SW 1271 (cell line): ENCODE measurements at places on chromosomes 16 and 17.

DNA sequence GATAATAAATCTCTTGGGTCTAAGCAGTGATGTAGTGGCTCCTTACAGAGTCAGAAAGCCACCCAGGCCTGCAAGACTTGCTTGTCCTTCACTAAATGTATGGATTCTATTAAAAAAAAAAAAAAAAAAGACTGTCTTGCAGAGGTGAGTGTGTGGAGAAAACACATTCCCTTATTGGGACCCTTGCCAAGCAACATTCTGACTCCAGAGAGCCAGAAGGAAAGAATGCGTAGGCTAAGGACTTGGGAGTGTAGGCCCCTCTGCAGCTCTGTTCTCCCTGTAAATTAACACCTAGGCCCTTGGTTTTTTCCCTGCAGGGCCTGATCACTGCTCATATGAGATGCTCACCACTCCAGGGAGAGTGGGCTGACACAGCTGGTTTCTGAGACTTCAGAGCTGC lies 17.8 kb downstream of the SCPEP1 start:
- no peak for DNase-seq

GRCh38 chr16:23902034-23902747 lies 66.4 kb downstream of the PRKCB start:
- no peak for DNase-seq

DNA sequence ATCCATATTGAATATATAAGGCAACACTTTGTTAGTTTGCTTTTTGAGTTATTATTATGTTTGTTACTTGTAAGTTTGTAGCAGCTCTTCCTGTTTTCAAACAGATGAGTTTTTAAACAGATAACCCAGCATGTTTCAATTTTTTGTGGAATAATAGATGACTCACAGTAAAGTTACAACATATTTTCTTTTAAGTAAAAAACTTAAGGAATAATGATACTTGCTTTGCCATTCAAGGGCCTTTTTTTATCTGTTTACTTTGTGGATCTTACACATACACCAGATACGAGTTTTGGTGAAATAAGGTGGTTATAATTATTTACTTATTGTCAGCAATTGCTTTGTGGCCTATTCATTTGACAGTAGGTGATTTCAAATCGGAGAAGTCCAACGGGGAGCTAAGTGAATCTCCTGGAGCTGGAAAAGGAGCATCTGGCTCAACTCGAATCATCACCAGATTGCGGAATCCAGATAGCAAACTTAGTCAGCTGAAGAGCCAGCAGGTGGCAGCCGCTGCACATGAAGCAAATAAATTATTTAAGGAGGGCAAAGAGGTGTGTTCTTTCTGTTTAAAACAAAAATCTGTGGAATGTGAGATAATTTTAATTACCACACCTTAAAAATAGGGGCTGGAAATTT lies 66.3 kb downstream of the BPTF start:
- DNase-seq, result no peak

DNA sequence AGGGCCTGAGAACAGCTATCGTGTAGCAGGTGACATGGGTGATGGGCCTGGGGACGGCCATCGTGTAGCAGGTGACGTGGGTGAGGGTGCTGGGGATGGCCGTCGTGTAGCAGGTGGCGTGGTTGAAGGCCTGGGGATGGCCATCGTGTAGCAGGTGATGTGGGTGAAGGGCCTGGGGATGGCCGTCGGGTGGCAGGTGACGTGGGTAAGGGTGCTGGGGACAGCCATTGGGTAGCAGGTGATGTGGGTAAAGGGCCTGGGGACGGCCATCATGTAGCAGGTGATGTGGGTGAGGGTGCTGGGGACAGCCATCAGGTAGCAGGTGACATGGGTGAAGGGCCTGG lies 15.5 kb downstream of the TPSD1 start:
- no peak for DNase-seq

- no peak for DNase-seq
Measured at GRCh38 chr17:48588528-48588927, 1.5 kb downstream of the HOXB3 start.

GRCh38 chr16:81632392-81633146 lies 146.5 kb upstream of the PLCG2 start:
- DNase-seq, result no peak

- no peak for DNase-seq
Measured at GRCh38 chr17:82127315-82127595, 29.2 kb upstream of the FASN start.

DNA sequence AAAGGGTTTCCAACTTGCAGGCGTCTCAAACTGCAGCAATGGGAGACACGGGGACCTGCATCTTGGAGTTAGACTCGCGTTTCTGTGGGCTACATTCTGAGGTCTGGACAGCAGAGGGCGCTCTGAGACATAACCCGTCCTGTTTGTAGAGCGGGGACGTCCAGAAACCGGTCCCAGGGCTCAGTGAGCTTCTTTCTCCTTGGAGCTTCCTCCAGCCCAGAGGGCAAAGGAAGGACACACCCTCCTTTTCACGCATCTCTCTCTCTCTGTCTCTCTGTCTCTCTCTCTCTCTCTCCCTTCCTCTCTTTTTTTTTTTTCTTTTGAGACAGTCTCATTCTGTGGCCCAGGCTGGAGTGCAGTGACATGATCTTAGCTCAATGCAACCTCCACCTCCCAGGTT lies 19.8 kb downstream of the COX4I1 start:
- peak; percentile 59 for DNase-seq

DNA sequence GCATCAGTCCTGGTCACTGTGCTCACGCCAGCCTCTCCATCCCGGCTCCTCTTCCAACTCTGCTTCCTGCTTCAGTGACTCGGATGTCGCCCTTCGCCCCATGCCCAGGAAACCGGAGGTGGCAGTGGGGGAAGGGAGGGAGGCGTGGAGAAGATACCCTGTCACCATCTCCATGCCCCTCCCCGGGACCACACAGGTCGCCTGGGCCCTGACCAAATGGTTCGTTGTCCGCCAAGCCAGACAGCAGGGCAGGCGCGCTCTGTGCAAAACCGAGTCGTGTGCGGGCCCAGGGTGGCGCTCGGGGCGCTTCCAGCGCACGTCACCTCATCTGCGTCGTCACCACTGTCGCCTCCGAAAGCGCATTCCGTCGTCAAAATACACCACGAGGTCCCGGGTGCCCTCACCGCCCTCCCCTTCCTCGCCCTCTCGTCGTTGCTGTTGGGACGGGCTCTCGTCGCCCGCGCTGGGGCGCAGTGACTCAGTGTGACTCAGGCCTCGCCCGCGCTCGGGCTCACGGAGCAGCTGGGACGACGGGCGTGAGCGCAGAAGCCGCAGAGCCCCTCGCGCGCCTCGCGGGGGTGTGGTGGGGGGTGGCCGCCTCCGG lies 39.2 kb downstream of the ZNF778 start:
- DNase-seq, result peak; percentile 59

- DNase-seq, result no peak
Measured at GRCh38 chr17:71790791-71791190, 330.0 kb upstream of the SOX9 start.

DNA sequence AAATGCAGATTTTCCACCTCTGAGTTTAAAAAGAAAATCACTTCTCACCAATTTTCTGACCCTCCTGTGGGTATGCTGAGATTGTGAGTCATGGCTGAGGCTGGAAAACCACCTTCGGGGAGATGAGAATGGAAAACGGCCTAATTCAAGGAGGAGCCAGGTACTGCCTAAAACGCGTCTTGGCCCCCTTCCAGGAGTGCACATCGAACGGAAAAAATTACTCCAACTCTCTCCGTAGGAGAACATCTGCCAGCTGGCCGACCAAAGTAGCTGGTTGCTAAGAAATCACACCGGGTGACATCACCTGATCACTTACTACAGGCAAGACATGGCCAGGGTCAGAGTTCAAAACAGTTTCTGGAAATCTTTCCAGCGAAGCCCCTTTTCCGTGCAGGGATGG lies 107.6 kb downstream of the ZNF423 start:
- no peak for DNase-seq

DNA sequence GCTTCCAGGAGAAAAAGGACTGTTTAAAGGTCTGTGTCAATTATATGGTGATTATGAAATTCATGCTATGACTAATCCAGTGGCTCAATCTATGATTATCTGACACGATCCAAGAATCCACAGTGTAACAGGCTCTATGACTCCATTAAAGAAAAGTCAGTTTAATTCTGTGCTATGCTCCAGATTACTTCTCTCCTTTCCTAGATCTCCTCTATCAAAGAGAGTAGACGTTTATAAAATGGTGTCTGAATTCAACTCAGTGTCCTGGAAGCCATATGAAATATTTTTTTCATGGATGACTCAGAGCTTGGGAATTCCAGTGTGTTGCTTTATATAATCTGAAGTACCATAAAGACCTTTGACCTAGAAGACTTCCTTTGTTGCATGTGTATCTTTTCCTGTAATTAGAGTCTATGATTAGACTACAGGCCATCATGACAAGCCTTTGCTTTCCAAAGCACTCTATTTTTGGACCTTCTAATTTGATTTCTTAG lies 27.0 kb upstream of the NF1 start:
- DNase-seq, result peak; percentile 40

DNA sequence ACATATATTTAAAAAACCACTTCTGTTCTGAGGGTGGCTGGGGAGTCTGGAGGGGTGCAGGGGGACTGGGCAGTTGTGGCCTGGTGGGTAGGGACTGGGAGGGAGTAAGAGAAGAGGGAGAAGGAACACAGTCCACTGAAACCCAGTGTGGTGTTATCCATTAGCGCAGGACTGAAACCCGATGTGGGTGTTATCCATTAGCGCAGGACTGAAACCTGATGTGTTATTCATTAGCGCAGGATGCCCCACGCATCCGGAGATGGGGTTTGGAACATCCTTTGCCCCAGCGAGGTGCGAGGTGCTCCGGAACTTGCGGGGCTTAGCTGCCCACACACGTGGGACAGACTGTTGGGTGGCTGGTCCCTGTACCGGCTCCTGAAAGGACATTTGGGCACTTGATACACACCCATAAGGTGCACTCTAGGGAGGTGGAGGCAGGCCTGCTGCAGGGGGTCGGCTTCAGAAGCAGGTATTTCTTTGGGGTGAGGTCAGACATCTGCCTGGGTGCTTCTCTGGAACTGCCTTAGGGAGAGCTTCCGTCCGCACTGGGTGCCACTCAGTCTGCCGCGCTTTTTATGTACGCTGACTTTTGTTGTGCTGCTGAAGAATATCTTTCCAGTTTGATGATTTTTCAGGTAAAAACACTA lies 20.3 kb upstream of the FASN start:
- DNase-seq, result no peak

DNA sequence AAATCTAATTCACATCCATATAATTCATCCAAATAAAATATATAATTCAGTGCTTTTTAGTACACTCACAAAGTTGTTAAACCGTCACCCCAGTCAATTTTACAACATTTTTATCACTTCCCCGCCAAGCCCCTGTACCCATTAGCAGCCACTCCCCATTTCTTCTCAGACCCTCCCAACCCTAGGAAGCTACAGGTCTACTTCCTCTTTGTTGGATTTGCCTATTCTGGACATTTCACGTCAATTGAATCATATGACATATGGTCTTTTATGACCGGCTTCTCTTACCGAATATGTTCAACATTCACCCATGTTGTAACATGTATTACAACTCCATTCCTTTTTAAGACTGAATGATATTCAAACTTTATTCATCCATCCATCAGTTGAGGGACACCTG lies 19.9 kb upstream of the MLKL start:
- no peak for DNase-seq

DNA sequence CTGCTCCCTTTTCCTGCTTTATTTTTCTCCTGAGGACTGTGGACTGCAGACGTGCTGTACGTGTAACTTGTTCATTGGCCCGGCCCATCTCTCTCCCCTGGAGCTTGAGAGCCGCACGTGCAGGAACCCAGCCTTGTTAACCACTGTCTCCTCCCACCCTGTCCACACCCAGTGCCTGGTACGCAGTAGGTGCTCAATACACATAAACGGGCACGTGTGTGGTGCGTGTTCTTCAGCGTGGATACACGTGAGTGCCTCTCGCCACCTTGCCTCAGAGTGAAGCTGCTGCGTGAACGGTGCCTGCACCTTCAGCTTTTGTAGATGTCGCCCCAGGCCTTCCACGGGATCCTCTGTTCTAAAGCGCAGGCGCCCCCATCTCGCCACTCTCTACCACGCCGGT lies 96.3 kb upstream of the CHMP6 start:
- no peak for DNase-seq

DNA sequence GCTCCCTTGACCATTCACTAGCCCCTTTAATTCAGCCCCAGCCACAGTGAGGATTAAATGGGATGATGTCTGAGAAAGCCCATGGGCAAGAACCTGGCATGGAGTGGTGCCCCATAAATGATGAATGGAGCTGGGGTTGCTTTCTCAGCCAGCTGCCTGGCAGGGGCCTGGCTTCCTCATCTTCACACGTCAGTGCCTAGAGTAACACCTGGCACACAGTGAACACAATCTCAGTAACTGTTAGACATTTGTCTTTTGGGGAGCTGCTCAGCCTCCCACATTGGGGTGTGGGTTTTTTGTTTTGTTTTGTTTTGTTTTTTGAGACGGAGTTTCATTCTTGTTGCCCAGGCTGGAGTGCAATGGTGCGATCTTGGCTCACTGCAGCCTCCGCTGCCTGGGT lies 47.5 kb upstream of the MEOX1 start:
- no peak for DNase-seq

- no peak for DNase-seq
Measured at GRCh38 chr16:85557971-85558657, 55.0 kb upstream of the GSE1 start.

- no peak for DNase-seq
Measured at GRCh38 chr17:62741290-62741689, 66.8 kb downstream of the MARCHF10 start.

DNA sequence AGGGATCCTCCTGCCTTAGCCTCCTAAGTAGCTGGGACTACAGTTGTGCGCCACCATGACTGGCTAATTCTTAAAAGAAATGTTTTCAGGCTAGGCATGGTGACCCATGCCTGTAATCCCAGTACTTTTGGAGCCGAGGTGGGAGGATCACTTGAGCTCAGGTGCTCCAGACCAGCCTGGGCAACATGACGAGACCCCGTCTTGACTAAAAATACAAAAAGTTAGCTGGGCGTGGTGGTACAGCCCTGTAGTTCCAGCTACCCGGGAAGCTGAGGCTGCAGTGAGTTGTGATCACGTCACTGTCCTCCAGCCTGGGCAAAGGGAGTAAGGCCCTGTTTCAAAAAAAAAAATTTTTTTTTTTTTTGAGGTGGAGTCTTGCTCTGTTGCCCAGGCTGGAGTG lies 173.1 kb downstream of the SEC14L1 start:
- no peak for DNase-seq

DNA sequence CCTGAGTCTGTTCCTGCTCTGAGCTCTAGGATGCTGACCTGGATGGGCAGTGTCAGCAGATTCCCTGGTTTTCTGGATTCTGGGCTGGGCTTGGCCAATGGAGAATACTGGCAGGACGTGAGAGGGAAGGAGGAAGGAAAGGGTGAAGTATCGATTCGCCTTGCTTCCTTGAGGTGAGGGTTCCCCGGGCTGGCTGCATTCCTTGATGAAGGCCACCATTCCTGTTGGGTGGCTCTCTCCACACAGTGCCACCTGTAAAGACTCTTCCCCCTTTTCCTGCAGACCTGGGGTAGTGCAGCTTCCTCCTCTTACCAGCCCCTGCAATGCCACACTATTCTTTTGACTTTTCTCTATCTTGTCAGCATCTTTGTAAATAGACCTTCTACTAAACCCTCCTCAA lies 58.1 kb upstream of the TANC2 start:
- no peak for DNase-seq

- no peak for DNase-seq
Measured at GRCh38 chr17:49031965-49032928, 35.1 kb downstream of the IGF2BP1 start.

- DNase-seq, result no peak
Measured at GRCh38 chr17:51365090-51365489, 104.7 kb downstream of the UTP18 start.

- DNase-seq, result no peak
Measured at GRCh38 chr17:8792646-8793045, 6.5 kb downstream of the MFSD6L start.
